Left lung (tissue), 14 donors: ENCODE measurements at places on chromosomes 5 and 9. TPM values are rescaled to one million over a fixed set of nuclear protein-coding genes. Genes with fewer than 3 reads are reported as not detected.
A peak's percentile ranks its signal among the peaks of the same experiment; 100 is the strongest.

Gene PCDHA11
- total RNA-seq: 1.5 TPM

Gene FOXD4
- 0.71 TPM for total RNA-seq

Gene FBP2
- not detected for total RNA-seq

Gene PDCD1LG2
- total RNA-seq: 1.7 TPM

GRCh38 chr5:133119233-133119711 is 67.5 kb downstream of the HSPA4 start:
- no peak overlapping the region for H3K4me3 ChIP-seq
- H3K4me1 ChIP-seq: no peaks in the 10 kb centered on the region
- peak; percentile 13 for DNase-seq
- H3K27me3 ChIP-seq: no peaks in the 10 kb centered on the region

Gene CER1
- not detected for total RNA-seq

Gene ITK
- total RNA-seq: 1.8 TPM

Gene IL5
- not detected for total RNA-seq

DNA sequence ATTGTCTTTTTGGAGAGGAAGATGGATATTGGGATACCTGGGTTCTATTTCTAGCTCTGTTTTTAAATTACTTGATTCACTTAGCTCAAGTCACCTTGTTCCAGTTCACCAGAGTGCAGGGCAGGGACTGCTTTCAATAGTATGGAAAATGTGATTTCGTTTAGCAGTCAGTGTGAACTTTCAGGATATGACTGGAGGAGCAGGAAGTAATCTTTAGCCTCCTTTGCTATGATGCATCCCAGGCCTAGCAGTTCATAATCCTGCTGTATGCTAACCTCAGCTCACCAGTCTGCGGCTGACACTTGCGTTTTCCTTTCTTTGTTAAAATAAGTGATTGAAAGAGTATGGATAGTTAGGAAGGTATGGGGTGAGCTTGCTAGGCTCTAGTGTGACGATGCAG is 169.7 kb downstream of the ARHGAP26 start:
- H3K4me3 ChIP-seq: no peak overlapping the region
- H3K27ac ChIP-seq: no peak overlapping the region
- H3K36me3 ChIP-seq: no peaks in the 10 kb centered on the region
- DNase-seq: no peak
